ENCODE measurements at places on chromosomes 7 and 10. TPM values are rescaled to one million over a fixed set of nuclear protein-coding genes. Genes with fewer than 3 reads are reported as not detected.

DNA sequence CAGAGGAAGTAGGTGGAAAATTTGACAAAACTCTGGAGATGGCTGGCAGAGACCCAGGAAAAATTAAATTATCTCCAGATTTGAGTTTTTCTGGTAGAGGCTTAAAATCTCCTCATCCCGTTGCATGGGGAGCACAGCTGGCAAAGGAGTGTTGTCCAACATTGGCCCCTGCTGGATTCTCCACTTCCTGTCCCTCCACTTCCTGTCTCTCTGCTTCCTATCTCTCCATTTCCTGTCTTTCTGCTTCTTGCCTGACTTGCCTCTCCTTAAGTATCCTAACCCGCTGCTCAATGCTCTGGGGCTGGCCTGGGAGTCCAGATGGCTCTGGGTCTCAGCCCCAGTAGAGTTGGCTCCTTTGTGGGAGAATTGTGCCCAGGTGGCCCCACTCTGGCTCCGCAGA lies 65.8 kb upstream of the EMX2 start:
- H3K4me1 ChIP-seq: no peaks in the 10 kb centered on the region
- no peak for DNase-seq
- no peaks in the 10 kb centered on the region for H3K36me3 ChIP-seq

The CLCN1 gene
- not detected for total RNA-seq

The AKR1C3 gene
- total RNA-seq: 0.89 TPM

DNA sequence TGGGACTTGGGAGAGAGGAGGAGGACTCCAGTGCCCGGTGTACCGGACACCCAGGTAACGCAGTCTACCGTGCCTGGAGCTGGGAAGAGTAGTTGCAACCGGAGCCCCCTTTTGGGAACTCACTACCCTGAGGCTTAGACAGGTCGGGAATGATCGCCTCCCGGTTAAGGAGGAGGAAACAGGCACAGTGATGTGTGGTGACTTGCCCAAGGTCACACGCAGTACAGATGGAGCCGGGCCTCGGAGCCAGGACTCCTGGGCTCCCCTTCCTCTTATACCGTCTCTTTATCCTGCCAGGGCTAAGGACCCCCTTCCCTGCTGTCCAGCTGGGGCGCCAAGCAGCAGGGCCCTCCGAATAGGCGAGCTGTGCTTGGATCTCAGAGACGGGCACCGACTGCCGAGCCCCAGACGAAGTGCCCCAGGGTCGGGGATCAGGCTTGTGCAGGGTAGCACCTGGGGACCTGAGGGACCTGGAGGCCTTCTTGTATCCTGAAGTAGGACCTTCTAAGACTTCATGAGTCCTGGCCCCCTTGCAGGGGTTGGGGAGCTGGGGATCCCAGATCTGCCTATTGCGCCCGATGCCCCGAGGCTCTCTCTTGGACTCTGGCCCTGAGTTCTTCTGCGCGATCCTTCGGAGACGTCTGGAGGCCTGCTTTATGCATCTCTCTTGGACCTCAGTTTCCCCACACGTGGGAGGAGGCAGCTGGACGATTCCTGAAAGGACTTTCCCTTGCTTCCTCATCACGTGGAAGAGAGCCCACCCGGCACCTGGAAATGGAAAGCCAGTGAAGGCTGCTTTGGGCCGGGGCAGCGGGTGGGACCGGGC lies 767 bp upstream of the CYP26A1 start:
- H3K27ac ChIP-seq: no peak overlapping the region
- peaks cover 73% of the 10 kb centered on the region for H3K27me3 ChIP-seq
- H3K4me3 ChIP-seq: peak overlapping the region; percentile 74
- H3K36me3 ChIP-seq: no peaks in the 10 kb centered on the region
- DNase-seq: no peak

DNA sequence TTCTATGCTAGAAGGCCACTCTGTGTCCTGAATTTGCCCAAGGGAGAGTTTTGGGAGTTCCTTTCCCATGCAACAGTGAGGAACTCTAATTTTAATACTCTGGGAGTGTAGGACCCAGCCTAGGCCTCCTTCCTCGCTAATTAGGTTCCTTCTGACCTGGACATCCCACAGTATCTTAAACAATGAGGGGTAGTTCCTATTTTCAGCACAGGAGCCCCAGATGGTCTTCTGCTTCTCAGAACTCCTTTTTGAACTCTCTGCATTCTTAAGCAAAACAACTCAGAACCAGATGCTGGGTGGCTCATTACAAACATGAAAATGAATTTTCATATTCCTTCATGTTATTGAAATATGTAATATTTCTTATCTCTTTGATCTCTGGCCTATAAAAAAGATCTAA lies 116.9 kb downstream of the LRMDA start:
- no peak overlapping the region for H3K27ac ChIP-seq
- no peak for DNase-seq
- peaks cover 7% of the 10 kb centered on the region for H3K4me1 ChIP-seq
- H3K36me3 ChIP-seq: no peaks in the 10 kb centered on the region

DNA sequence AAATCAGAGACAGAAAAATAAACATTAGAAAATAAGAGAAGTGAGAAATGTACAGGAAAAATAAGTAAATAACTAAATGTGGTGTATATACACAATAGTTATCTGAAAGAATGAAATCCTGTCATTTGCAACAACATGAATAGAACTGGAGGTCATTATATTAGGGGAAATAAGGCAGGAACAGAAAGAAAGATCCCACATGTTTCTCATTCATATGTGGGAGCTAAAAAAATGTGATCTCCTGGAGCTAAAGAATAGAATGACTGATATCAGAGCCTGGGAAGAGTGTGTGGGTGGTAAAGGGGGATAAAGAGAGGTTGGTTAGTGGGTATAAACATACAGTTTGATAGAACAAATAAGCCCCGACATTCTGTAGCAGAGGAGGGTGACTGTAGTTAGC lies 27.3 kb downstream of the PLXDC2 start:
- no peak for DNase-seq
- H3K36me3 ChIP-seq: no peaks in the 10 kb centered on the region
- peaks cover 30% of the 10 kb centered on the region for H3K4me1 ChIP-seq

DNA sequence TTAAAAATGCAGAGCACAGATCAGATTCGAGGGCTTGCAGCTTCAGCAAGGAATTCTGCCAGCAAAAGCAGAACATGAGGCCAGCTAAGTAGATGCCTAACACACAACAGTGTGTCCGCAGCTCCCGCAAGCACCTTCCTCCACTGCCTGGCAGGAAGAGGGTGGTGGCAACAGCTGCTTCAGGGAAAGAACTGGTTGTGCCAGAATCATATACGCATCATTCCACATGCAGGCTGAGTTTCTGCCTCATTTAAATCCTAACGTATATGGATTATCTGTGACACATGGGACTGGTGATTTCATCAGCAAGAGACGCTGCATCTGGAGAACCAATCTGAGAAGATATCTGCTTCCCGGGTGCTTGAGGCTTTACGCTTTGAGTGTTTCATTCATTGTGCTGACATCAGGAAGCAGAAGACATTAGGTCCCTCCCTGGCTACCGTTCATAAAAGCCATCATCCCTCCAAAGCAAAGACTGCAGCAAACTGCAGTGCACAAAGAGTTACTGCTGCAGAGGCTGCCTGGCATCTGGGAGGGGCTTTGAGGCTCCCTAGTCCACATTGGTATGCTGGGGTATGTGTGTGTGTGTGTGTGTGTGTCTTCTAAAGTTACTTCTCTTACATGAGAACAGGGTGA lies 78.8 kb downstream of the FAM13C start:
- no peaks in the 10 kb centered on the region for H3K4me1 ChIP-seq
- H3K4me3 ChIP-seq: no peak overlapping the region
- DNase-seq: no peak
- no peaks in the 10 kb centered on the region for H3K36me3 ChIP-seq
- H3K27me3 ChIP-seq: peaks cover 10% of the 10 kb centered on the region

DNA sequence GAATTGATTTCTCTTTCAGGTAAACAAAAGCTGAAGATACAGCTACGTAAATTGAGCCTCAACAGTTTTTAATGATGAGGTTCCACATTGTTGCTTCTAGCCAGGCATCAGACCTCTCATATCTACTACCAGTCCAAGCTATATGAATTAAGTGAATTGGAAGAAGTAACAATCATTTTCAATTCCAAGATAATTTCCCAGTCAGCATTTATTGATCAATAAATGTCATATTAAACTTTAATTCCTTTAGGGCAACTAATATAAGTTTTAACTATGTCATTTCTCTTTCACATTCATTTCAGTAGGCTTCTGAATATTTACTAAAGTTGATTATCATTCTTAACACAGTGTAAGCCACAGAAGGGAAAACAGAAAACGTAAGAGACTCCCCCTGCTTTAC lies 1413.7 kb upstream of the CELF2 start:
- no peaks in the 10 kb centered on the region for H3K27me3 ChIP-seq
- no peak overlapping the region for H3K27ac ChIP-seq
- no peak for DNase-seq

GRCh38 chr7:26035552-26035951 lies 116.4 kb upstream of the NFE2L3 start:
- no peak overlapping the region for H3K4me3 ChIP-seq
- H3K27me3 ChIP-seq: peaks cover 9% of the 10 kb centered on the region
- no peaks in the 10 kb centered on the region for H3K4me1 ChIP-seq
- DNase-seq: peak; percentile 46
- H3K36me3 ChIP-seq: no peaks in the 10 kb centered on the region

DNA sequence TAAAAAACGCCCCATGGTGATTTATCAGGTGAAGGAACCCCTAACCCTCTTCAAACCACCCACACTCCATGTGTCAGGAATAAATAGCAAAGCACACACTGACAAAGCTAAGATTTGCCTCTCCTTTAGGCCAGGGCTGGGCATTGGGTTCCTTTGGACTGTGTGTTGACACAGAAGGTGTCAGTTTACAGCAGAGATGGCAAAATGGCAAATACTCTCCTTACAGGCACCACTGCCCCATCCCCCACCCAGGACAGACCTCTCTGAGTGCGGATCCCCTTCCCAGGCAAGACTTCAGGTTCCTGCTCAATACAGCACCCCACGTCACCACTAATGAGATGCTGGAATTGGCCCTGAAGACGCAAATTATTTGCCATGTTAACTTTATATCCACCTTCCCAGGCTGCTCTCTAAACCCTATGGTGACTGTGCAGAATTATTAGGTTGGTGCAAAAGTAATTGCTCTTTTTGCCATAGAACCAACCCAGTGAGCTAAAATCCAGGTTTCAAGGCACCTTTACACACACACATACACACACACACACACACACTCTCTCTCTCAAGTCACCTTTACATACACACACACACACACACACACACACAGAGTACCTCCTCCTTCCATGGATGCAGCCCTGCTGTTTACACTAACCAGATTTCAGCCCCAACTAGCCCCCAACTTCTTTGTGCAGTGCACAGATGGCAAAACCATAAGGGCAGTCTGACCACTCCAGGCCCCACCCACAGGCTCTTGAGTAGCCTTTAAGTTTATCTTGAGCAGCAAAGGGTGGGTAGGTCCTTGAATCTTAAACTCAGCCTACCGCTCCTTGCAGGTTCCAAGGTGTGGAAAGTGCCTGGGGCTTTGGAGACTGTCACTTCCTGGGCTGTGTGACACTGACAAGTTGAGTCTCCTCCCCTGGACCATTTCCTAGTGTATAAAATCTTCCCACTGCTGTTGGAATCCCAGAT lies 4.0 kb upstream of the ZCCHC24 start:
- no peak for DNase-seq
- H3K4me1 ChIP-seq: peaks cover 26% of the 10 kb centered on the region
- H3K4me3 ChIP-seq: no peak overlapping the region
- H3K27me3 ChIP-seq: no peaks in the 10 kb centered on the region

The HOXA5 gene
- not detected for total RNA-seq

The SEMA4G gene
- total RNA-seq: 6.3 TPM

GRCh38 chr10:23695825-23696420 lies 257.0 kb downstream of the OTUD1 start:
- DNase-seq: no peak
- no peak overlapping the region for H3K4me3 ChIP-seq

DNA sequence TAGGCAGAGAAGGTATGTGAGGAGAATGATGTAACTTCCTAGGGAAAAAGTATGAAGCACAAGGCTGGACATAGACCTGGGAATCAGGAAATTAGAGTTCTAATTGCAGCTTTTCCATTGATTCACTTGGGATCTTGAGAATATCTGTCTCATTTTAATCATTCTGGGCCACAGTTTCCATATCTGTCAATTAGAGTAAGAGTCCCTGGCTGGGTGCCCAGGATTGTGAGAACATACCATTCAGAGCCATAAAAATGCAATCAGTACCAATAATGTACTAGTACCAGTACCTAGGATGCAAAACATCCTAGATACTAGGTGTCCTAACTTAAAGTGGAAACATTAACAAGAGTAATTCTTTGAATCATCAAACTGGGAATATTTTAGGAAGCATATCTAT lies 29.6 kb downstream of the CAV1 start:
- H3K36me3 ChIP-seq: peaks cover 34% of the 10 kb centered on the region
- peak overlapping the region; percentile 84 for H3K27ac ChIP-seq
- H3K4me1 ChIP-seq: peaks cover 58% of the 10 kb centered on the region
- no peak overlapping the region for H3K4me3 ChIP-seq
- no peak for DNase-seq

The KLF14 gene
- total RNA-seq: not detected

DNA sequence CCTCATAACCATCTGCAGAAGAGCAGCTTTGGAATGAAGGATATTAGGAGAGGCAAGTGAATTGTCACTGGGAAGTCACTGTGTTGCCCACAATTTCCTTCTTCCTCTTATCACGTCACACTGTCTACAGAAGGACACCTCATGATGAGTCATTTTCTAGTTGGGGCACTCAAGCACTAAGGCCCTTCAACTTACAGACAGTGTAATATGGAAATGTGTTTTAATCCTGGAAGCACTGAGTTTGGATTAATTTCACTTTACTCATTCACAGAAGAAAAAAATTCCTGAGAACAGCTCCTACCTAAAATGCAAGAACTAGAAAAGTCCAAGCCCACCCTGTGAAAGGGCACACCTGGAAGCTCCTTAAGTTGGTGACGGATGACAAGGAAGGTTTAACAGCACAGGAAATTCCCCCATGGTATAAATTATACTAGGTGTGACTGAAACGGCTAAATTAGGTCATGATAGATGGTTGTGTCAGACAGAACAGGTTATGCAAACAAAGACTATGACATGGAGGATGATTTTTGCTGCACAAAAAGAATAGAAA lies 56.6 kb downstream of the PARD3 start:
- no peaks in the 10 kb centered on the region for H3K27me3 ChIP-seq
- no peak for DNase-seq
- no peaks in the 10 kb centered on the region for H3K36me3 ChIP-seq
- peaks cover 64% of the 10 kb centered on the region for H3K4me1 ChIP-seq
- H3K27ac ChIP-seq: peak overlapping the region; percentile 78

DNA sequence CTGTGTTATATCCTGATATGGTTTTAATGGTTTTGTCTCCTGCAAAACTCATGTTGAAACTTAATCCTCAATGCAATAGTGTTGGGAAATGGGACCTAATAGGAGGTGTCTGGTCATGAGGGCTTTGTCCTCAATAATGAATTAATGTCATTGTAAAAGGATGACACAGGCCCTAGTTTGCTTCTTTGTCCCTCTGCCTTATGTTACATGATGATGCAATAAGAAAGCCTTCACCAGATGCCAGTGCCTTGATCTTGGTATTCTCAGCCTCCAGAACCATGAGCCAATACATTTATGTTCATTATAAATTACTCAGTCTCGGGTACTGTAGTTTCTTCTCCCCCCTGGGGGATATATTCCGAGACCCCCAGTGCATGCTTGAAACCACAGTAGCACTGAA lies 1247.4 kb upstream of the SORCS1 start:
- no peak for DNase-seq
- no peaks in the 10 kb centered on the region for H3K27me3 ChIP-seq
- H3K4me1 ChIP-seq: no peaks in the 10 kb centered on the region

GRCh38 chr10:19572056-19572455 lies 244.2 kb upstream of the PLXDC2 start:
- no peak overlapping the region for H3K4me3 ChIP-seq
- H3K27ac ChIP-seq: peak overlapping the region; percentile 12
- no peaks in the 10 kb centered on the region for H3K36me3 ChIP-seq
- peaks cover 24% of the 10 kb centered on the region for H3K4me1 ChIP-seq
- no peaks in the 10 kb centered on the region for H3K27me3 ChIP-seq

The RET gene
- total RNA-seq: 0.43 TPM
